ENCODE measurements at places on chromosomes 13 and 19.
A peak's percentile ranks its signal among the peaks of the same experiment; 100 is the strongest.

DNA sequence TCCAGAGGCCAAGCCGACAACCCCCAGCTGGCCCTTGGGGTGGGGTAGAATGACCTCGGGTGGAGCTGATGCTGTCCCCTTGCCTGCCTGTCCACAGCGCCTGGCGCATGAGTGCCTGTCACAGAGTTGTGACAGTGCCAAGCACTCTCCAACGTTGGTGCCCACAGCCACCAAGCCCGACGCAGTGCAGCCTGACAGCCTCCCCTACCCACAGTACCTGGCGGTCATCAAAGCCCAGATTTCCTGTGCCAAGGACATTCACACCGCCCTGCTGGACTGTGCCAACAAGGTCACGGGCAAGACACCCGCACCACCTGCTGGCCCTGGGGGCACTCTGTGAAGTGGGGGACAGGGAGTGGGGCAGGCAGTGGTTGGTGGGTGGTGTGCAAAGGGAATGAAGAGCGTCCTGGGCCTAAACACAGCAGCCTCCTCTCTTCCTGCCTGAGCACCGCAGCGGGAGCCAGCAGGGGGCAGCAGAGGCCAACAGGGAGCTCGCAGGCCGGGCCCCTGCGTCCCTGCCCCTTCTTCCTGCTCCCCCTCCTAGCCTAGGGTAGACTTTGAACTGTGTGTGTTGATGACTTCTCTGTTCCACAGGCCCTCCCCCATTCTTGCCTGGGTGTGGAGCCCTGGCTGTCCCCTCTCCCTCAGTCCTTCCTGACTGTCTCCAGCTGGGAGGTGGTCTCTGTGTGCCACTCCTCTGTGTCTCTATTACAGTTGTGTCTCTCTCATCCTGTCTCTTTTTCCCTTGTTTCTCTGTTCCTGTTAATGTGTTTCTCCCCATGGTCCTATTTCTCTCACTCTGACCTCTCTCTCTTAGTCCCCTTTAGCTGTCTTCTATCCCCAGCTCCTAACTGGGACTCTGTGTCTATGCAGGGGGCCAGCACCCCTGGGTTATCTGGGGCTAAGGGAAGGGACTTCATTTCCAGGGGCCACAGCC, 6.5 kb downstream of the MED29 start:
- DNase-seq, result peak; percentile 74

DNA sequence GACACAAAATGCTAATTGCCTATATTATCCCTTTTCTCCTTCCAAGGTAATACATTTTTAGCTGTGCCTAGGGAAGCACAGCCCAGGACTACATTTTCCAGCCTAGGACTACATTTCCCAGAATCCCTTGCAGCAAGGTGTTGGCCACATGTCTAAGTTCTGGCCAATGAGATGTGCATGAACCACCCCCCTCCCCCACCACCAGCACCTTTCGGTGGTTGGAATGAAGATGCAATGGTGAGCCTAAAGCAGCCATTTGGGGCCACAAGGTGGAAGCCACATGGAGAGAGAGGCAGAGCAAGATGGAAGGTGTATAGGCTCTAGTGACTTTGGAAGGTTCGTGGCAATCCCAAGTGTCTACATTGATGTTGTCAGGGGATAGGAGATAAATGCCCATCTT, 16.2 kb downstream of the UNC13A start:
- DNase-seq, result peak; percentile 83

DNA sequence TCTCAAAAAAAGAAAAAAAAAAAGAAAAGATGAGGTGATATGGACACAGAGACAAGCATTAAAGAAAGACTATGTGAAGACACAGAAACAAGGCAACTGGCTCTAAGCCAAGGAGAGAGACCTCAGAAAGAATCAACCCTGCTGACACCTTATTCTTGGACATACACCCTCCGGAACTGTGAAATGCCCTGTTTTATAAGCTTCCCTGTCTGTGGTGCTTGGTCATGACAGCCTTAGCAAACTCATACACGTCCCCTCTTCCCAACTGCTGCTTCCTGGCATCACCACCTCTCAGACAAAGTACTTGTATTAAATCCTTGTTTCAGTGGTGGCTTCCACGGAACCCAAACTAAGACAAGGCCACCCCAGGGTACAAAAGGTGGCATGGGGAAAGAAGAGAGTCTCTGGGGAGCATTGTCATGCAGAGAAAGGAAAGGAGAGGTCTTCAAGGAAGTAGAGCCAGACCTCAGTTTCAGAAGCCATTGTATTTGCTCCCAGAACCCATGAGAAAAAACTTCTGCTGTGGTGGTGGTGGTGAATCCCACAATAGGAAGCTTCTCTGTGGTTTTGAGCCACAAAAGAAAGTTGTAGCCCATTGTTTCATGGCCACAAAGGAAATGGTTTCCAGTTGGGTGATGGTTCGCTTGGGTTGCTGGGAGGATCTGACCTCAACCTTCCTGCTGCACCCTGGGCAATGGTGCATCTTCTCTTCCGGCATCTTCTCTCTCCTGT, 16.3 kb upstream of the TSPAN16 start:
- DNase-seq, result no peak

DNA sequence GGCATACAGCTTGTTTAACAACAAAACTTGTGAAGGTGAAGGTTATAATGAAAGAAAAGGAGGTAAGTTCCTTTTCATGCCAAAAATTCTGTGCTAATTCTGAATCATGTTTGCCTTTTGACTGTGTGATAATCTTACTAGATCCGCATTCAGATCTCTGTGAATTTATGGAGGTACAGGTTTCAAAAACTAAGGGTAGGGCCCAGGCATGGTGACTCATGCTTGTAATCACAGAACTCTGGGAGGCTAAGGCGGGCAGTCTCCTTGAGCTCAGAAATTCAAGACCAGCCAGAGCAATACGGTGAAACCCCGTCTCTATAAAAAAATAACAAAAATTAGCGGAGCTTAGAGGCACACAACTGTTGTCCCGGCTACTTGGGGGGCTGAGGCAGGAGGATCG, 45.9 kb downstream of the PCDH9 start:
- DNase-seq, result peak; percentile 21

GRCh38 chr13:110443622-110444225, 117.8 kb downstream of the RAB20 start:
- no peak for DNase-seq

DNA sequence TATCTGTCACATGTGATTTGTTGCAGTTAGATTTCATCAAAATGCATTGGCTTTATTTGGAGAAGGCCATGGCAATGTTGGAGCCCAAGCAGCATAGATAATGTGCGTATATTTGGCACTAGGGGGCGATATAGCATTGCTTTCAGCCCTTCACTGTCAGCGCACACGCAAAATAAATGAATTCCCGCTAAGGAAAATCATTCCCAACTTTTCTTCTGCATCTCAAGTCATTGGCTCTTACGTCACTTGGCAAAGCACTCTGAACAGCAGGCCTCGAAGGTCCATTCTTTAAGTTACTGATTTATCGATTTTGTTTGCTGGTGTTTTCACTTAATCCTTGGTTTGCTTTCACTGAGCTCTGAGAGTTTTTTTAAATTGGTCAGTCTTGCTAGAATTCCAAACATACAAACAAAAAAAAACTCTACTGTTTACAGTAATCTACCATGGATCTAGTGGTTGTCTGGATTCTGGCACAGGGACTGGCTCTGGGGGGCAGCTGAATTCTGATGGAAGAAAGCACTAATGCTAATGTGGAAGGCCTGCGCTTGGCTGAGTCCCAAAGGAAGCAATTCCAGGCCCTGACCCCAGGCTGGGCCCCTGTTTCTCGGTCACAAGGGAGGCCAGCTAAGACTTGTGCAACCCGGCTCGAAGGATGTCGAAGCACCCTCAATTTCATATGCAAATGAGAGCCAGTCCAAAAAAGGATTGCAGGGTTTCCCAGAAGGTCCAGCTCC, 97.7 kb upstream of the IPO5 start:
- peak; percentile 88 for DNase-seq

- DNase-seq, result no peak
Measured at GRCh38 chr13:112479389-112479788, 103.2 kb downstream of the SPACA7 start.

- DNase-seq, result no peak
Measured at GRCh38 chr19:56312787-56313657, 1.6 kb downstream of the ZSCAN5A start.

DNA sequence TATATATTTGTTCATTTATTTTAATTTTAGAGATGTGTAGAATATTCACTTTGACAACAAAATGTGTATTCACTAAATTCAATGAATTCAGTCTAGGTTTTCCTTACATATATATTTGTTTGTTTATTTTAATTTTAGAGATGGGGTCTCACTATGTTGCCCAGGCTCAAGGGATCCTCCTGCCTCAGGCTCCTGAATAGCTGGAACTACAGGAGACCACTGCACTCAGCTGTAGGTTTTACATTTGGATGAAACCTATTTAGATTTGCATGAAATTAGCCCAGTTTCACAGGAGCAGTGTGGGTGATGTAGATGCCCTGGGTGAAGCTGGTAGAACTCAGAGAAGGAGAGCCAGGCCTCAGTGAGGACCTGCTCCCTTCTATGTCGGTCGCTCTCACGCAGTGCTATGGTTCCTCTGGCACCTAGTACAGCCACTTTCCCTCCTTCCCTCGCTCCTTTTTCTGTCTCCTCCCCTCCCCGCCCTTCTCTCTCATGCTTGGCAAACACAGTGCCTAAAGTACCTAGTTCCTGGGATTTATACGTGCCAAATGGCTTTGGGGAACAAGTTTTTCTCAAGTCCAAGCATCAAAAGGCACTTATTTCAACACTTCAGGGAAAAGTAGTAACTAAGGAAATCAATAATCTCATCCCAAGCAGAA, 14.7 kb upstream of the HMGB1 start:
- no peak for DNase-seq

DNA sequence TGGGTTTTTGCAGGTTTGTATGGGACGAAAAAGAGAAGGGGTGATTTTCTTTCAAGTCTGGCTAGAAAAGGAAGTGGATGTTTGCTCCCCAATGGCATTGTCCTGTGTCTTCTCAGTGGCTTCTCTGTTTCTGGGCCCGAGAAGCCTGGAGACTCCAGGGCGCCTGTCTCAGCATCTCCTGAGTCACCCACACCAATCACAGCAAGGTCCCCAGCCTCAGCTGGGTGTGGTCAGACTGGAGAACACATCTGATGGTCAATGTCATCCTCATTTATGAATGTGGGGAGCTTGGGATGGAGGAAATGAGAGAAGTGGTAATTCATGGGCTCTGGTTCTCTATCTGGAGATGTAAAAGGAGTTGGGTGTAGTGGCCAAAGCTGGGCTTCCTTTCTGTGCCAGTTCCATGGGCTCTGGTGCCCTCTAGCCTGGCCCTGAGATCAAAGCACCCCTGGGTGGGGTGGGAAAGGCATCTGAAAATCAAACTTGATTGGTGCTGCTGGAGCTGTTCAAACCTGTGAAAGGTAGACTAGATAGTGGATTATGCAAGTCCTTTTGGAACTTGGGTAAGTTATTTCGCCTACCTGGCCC, 13.4 kb downstream of the RASL11A start:
- DNase-seq, result no peak

GRCh38 chr19:42202290-42202880, 15.1 kb downstream of the DEDD2 start:
- no peak for DNase-seq

DNA sequence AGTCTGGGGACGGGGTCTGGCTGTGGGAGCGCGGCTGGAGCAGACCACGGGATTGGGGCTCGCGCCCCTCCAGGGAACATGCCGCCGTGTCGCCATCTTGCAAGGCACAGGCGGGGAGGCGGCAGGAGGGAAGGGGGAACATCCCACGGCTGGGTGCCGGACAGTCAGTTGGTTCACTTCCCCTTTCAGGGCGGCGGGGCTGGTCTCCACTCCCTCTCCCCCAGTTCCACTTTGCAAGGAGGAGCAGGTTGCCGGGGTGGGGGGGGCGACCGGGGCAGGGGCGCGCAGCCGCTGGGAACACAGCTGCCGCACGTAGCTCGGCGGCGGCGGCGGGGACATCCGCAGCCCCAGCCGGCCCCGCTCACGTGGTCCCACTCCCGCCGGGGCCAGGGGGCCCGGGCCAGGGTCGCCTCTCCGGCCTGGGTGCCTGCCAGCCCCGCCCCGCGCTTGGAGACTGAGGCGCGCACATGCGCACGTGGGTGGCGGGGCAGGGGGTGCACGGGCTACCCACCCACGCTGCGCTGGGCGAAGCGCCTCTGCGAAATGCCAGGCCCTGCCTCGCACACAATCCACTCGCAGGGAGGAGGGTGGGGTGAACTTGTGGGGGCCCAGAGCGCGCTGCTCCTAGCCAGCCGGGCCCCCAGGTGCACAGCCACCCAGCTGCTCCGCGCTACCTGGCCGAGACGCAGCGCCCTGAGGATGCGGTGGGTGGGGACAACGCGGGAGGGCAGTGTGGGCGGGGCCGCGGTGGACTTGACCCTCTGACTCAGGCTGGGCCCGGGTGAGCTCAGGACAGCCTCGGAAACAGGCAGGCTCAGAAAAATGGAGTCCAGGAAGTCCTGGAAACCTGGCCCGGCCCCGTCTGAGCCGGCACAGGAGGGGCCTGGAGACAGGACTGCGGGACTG, 6.4 kb downstream of the KLF16 start:
- peak; percentile 89 for DNase-seq

- DNase-seq, result peak; percentile 84
Measured at GRCh38 chr19:10551698-10552301, 8.1 kb downstream of the ATG4D start.

DNA sequence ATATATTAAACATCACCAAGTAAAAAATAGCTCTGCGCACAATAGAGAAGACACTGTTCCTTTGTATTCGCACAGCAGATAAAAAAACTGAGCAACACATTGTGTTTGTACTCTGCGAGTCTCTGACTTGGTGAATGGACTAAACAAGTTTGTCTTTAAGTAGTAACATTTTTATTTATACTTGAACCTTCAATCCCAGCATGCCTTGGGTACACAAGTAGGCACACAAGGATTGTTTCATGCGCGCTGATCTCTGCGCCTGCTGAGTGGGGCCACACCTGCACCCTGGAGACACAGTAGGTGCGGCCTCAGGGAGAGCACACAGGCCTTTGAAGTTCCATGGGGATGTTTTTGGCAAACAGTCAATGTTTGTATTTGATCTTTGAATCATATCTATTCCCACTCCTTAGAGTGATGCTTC, 318.9 kb downstream of the MYO16 start:
- no peak for DNase-seq

DNA sequence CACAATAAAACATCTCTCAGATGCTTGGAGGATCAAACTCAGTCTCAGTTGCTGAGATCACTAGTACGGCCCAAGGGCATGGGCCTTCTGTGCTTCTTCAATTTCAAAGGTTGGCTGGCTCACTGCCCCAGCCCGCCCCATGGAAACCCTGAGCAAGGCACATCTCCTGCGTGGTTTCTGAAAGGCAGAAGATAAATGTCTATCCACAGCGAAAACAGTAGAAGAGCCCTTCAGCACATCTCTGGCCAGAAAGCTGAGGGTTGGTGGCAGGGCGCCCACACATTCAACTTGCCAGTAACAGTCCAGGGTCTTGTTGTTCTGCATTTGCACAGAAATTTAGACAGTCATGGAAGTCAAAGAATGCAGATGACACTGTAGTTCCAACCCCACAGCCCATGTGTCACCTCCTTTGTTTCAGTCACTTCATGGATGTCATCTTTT, 24.0 kb upstream of the KATNAL1 start:
- no peak for DNase-seq

All from trophoblast cell (in vitro differentiated cells and primary cell).